ENCODE measurements at places on chromosomes 12 and 14. TPM values are rescaled to one million over a fixed set of nuclear protein-coding genes. Genes with fewer than 3 reads are reported as not detected.

- DNase-seq = no peak
Measured at GRCh38 chr14:45249856-45250575, 3.0 kb downstream of the MIS18BP1 start.

- peak; percentile 14 for DNase-seq
Measured at GRCh38 chr14:96589577-96589976, 87.4 kb downstream of the PAPOLA start.

The JAG2 gene
- 8.6 TPM for total RNA-seq

The NUP37 gene
- 26.5 TPM for total RNA-seq

The AMIGO2 gene
- 27.1 TPM for total RNA-seq

The HSPA2 gene
- total RNA-seq = 15.2 TPM

The DLGAP5 gene
- total RNA-seq = 2.4 TPM

GRCh38 chr12:20547816-20548575 lies 147.1 kb upstream of the SLCO1C1 start:
- no peak for DNase-seq

DNA sequence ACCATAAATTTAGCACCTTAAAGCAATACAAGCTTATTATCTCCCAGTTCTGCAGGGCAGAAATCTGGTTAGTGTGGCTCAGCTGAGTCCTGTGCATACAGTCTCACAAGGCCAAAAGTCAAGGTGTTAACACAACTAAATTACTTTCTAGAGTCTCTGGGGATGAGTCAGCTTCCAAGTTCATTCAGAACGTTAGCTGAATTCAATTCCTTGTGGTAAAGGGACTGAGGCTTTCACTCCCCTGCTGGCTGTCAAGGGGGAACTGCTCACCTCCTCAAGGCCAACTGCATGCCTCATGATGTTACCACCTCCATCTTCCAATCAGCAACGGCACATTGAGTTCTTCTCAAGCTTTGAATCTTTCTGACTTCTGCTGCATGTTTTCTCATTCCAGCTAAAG lies 27.6 kb downstream of the EML5 start:
- DNase-seq = no peak

The EIF2S3B gene
- total RNA-seq = 1.8 TPM

- DNase-seq = no peak
Measured at GRCh38 chr12:110556705-110557104, 26.4 kb downstream of the PPTC7 start.

DNA sequence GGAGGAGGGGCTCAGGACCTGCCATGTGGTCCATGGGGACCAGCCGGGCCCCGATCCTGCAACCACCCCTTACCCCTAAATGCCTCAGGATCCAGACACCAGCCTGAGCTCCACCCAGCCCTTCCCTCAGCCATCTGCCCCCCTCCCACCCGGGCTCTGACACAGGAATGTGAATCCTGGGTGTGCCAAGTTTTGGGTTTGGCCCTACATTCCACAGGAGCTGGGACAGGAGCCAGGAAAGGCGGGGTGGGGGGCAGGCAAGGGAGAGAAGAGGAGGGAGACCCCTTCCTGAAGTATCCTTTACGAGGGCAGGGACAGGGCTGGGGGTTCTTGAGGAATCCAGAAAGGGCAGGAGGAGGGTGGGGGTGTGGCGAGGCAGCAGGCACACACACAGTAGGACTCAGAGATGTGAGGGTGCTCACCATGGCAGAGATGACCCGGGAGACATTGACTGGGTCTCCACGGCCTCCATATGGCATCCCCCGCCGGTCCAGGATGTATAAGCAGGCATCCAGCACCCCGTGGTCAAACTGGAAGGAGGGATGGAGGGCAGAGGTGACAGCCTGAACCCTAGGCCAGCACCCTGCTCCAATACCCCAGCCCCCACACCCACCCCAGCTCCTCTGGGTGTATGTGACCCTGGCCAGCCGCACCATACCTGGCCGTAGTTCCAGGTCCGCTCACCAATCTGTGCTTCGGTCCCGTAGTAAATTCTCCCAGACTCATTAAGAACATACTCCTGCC lies 3.5 kb downstream of the TGM1 start:
- peak; percentile 50 for DNase-seq

- no peak for DNase-seq
Measured at GRCh38 chr14:93016275-93016845, 93.4 kb downstream of the CHGA start.

The RIMKLB gene
- total RNA-seq = 36.6 TPM

- DNase-seq = no peak
Measured at GRCh38 chr14:74418031-74418430, 8.0 kb downstream of the SYNDIG1L start.

DNA sequence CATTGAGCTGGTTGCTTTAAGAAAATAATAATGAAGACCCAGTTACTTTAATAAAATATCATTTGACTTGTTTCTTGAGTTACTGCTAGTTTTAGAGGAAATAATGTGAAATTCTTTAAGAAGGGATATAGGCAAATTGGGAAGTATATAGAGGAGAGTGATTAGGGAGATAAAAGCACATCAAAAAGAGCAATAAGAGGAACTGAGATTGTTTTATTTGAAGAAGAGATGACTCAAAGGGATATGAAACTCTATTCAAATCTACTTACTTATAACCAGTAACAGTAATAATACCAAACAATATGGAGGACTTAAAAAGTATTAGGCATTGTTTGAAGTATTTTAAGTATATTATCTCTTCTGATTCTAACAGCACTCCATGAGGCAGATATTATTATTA lies 37.1 kb downstream of the LRRK2 start:
- no peak for DNase-seq

The MOK gene
- 12.2 TPM for total RNA-seq

DNA sequence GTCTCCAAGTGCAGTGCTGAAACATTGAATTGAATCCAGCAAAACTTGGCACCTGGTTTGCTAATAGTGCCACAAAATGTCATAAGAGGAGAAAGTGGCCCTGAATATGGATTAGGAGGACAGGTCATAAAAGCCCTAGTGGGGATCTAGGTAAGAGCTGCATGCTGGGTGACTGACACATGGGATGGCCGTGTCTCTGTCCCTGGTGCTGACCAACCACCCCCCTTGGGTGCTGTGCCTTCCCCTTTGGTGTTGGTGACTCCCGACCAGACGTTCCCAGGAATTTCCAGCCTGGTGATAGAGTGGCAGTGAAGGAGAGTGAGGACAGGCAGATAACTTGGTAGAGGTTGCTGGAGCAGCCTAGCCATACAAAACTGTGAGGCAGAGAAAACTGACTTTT lies 142.8 kb downstream of the VRK1 start:
- no peak for DNase-seq

The FAM90A1 gene
- total RNA-seq = not detected

- no peak for DNase-seq
Measured at GRCh38 chr12:33770652-33771051, 251.6 kb upstream of the ALG10 start.

- no peak for DNase-seq
Measured at GRCh38 chr12:93645702-93646101, 31.5 kb upstream of the CRADD start.

The CLEC4D gene
- 24.9 TPM for total RNA-seq

- DNase-seq = no peak
Measured at GRCh38 chr12:42299392-42300308, 26.2 kb downstream of the ZCRB1 start.

GRCh38 chr12:91210618-91211017 lies 28.0 kb upstream of the DCN start:
- DNase-seq = no peak

- no peak for DNase-seq
Measured at GRCh38 chr12:110498984-110499706, 2.8 kb downstream of the VPS29 start.

The RDH12 gene
- total RNA-seq = not detected

- DNase-seq = no peak
Measured at GRCh38 chr12:105316931-105317852, 13.3 kb upstream of the C12orf75 start.

The KITLG gene
- total RNA-seq = 4.3 TPM

- no peak for DNase-seq
Measured at GRCh38 chr12:51726161-51726560, 122.4 kb downstream of the FIGNL2 start.

DNA sequence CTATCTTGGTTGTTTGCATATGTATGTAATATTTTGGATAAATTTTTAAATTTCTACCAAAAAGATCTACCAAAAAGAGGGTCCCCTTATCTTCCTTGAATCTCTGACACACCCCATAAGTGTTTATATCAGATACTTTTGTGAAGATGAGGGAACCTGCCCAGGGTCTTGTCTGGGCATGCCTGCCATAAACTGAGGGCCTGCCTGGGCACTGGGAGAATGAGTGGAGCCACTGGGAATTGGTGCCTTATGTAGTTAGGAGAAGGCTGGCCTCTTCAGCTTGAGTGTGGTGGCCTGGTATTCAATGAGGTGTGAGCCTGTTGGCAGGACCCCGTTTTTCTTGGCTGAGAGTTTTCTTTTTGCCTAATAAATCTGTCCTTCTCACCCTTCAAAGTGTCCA lies 46.5 kb downstream of the OR9K2 start:
- no peak for DNase-seq

GRCh38 chr12:96120359-96121100 lies 73.6 kb upstream of the ELK3 start:
- no peak for DNase-seq

DNA sequence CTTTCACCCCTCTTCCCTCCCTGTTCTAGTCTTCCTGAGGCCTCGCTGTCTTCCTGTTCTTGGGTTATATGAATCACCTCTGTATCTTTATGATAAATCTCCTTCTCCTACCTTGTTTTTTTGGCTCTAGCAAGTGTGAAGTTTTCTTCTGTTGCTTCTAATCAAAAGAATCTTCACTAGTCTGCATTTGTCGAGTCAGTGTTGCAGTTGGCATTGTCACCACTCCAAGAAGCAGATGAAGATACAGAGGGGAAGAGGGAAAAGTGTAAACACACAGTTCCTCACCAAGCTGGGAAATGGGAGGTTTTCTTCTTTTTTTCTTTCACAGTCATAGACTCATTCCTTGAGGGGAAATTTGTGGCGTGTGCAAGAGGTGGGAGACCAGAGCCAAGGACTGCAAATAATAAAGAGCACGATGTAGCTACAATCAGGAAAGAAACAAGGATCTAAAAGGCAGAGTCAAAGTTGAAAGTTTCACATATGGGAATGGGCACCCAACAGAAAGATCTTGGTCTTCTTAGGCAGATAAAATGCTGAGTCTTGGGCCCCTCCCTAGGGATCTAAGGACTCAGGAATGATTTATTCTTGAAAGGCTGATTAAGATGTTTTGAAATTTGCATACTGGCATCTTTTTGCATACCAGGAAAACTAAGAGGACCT lies 22.2 kb upstream of the PRICKLE1 start:
- DNase-seq = no peak

DNA sequence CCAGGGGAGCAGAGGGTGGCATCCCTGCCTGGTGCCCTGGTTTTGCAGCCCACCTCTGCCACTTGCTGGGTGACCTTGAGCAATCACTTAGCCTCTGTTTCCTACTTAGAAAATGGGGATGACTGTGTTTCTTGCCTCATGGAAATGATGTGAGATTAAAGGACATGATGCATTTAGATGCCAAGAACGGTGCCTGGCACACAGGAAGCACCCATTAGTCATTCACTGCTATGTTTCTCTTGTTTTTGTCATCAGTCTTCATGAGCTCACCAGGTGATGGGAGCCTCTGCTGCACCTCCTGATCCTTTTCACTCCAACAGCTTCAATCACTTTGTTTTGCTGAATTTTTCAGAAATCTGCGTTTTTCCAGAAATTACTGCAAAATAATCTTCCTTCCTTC lies 23.6 kb upstream of the ATF1 start:
- no peak for DNase-seq

DNA sequence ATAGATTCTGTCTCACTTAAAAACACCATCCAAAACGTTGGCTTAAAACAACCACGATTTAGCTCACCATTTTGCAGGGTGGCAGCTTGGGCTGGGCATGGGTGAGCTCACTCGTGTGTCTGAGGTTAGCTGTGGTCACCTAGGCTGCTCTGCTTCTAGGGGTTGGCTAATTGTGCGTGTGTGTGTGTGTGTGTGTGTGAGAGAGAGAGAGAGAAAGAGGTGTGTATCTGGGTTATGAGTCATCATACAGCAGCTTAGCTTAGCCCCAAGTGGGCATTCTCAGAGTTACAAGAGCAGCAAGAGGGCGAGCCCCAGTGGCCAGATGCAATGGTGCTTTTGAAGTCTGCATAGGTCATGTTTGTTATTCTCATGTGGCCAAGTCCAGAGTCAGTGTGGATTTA lies 6.0 kb downstream of the FBXW8 start:
- no peak for DNase-seq

- DNase-seq = no peak
Measured at GRCh38 chr14:55850825-55851241, 267.4 kb upstream of the PELI2 start.

- DNase-seq = no peak
Measured at GRCh38 chr14:34111953-34112352, 161.1 kb upstream of the EGLN3 start.

- DNase-seq = no peak
Measured at GRCh38 chr14:100629098-100629497, 41.9 kb upstream of the BEGAIN start.

DNA sequence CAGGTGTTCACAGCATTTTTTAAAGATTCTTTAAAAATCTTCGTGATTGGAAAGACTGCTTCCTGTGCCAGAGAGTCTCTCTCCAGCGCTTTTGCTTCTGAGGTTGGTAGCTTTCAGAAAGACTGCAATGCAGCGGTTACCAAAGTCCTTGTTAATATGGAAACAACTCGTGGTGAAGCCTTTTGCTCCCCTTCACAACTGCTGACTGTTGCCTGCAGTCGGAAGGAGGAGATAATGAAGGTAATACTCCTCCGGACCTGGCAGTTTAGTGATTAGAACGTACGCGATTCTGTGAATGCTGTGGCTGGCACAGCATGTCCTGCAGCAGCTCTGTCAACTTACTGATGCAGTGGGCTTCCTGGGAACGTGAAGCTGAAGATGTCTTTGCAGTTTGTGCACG lies 50.9 kb downstream of the TRAF3 start:
- DNase-seq = no peak

DNA sequence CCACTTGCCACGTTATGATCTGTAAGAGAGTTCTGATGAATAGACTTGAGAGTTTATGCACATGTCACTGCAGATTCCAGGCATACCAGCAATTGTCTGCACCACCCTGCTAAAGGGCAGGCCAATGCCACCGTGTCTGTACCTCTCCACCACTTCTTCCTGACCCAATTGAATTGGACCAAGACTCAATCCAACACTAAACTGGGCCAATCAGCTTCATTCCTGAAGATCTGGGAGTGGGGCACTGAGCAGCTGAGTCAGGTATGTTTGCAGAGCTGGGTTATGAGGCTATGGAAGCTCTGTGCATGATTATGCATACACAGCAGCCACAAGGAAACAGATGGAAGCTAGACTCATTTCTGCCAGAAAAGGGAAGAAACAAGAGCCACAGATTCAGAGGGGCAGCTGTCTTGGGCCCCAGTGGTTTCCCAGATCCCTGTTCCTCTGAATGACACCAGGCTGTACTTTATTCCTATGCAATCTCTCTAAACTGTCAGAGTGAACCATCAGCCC lies 28.0 kb downstream of the DAO start:
- peak; percentile 13 for DNase-seq

The SLC38A2 gene
- total RNA-seq = 272 TPM
